ENCODE measurements at places on chromosomes 4 and X.

GRCh38 chrX:140177821-140178220 lies 212.5 kb upstream of the CXorf66 start:
- DNase-seq = no peak

DNA sequence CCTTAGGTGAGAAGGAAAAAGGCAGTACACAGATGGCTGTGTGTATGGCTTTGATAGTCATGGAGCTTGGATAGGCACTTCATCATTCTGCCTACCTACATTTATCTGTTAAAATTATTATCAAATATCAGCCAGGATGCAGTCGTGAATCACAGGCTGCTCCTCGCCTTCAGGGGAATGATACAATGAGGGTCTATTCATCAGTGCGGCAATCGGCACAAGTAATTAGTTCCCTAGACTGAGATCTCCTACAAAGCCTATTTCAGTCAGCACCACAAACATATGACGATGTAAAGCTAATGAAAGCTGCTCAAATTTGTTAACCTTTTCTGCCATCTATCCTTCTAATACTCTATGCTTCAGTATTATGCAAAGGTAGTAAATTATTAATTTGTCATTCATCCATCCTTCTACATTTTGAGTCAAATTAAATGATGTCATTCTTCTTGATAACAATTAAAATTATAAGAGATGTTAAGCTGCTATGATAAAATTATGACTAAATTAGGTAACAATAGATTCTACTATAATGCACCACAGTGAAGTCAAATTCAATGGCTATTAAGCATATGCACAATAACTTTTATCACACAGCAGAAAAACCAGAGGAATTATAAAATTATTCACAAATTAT lies 19.0 kb downstream of the MAB21L2 start:
- DNase-seq = no peak

DNA sequence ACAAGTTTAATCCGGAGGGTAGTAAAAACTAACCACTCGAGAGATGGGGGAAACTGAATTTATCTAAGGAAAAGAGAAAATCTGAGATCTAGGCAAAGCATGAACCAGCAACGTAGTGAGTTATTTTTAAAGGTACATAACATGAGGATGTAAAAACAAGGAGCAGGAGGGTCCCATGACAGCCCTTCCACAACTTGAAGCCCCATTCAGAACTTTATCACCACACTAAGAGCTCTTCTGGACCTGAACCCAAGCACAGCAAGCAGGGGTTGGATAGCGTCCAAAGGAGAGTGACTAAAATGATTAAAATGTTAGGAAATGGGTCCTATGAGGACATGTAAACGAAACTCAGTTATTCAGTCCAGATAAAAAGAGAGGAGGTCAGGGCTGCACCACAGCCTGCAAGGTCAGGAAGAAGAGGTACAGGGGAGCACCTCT lies 16.2 kb downstream of the SH3RF1 start:
- DNase-seq = peak; percentile 55

DNA sequence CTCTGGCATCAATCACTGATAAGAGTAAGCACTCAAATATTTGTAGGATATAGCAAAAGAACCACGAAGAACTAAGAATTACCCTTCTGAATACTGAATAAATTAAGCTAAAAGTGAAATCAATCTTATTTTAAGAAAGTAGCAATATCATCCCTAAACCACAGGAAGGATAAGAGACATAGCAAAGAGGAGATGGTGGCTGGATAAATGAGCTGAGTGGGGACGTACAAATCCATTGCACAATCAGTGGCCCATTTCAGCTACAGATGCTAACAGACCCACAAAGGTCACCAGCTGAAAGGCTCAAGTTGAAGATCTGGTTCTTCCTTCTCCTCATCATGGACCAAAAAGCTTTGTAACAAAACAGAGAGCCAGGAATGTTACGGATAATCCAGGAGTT lies 77.1 kb downstream of the SLC9A7 start:
- no peak for DNase-seq

DNA sequence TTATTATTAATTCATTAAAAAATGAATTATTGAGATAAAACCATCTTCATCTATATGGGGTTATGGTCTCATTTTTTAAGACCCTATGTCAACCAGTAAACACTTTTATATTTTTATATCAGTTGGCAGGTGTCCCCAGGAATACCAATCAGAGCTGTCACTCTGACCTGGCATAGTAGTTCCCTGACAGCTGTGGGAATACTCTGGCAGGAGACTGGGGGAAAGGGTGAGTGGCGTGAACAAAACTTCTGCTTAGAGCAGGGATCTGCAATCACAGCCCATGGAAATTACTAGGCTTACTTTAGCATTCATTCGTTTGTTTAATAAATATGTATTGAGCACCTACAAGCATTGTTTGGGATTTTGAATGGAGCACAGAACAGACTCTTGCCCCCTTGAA lies 254.1 kb upstream of the KLF3 start:
- no peak for DNase-seq

DNA sequence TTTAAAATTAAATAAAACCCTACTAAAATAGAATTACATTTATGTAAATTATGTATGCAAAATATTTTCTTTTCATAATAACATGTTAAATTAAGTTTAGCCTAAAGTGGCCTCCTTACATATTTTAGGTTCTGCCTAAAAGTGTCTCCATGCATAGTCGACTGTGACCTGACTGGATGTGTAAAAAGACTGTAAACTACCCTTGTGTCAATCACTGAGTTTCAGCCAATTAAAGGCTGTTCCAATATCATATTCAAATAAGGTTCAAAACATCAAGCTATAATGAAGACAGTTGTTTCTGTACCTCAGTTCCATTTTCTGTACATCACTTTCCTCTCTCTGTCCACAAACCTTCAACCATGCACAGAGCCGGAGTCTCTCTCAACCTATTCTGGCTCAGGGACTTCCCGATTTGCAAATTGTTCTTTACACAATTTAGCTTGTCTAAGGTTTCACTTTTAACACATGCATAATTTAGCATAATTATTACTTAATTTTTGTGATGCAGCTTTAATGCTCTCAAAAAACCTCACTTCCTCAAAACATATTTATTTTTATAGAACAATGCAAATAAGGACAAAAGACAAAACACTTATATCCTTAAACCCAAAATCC lies 60.1 kb downstream of the SH3RF1 start:
- DNase-seq = no peak

GRCh38 chr4:55215087-55215486 lies 89.7 kb upstream of the KDR start:
- no peak for DNase-seq

Data from AG08395 (cell line).